Pancreas (tissue), 10 donors: ENCODE measurements at places on chromosomes 2 and 18. TPM values are rescaled to one million over a fixed set of nuclear protein-coding genes. Genes with fewer than 3 reads are reported as not detected.

GRCh38 chr2:235832941-235833340 lies 335.2 kb downstream of the GBX2 start:
- no peak for DNase-seq

DNA sequence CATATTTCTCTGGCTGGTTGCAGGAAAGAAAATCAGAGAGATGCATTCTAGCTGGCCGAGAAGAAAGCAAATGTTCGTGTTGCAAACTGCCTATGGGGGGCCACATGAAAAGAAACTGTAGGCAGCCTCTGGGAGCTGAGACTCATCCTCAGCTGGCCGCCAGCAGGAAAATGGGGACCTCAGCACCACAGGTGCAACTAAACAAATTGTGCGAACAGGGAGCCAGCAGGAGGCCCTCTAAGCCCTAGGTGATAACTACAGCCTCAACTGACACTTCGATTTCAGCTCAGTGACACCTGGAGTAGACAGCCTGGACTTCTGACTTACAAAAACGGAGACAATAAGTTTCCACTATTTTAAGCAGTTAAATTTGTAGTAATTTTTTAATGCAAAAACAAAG lies 107.3 kb downstream of the DTNB start:
- DNase-seq, result no peak

DNA sequence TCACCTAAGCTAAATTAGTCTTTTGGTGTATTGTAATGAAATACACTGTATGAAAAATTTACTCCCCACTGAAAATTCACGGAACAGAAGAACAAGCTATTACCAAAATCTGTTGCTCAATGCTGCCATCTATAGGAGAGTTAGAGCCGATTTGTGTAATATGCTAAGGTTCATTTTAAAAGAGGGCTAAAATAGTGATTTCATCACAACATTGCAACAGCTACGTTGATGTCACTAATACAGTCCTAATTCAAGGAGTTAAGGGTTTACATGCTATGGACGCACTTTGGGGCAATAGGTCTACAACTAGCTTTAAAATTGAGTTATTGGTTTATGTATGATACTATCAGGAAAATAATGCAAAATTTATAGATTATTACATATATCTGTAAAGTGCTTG lies 3.0 kb upstream of the IRS1 start:
- no peak for DNase-seq

DNA sequence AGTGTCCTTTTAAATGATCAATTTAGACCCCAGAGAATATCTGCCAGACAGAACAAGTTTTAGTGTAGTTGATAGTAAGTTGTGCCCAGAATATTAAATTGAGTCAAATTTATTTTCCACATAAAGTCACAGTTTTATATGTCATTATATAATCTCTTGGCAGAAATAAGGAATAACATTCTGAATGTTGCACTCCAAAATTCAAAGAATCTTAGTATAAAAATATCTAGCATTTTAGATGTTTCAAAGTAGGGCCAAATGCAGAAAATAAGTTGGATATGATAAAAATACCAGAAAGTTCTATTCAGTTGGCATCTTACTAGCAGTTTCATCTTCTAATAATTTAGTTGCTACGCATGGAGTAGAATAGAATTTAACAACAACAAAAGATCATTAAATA lies 33.5 kb downstream of the SCN1A start:
- DNase-seq, result no peak

- DNase-seq, result no peak
Measured at GRCh38 chr18:732371-732770, 19.9 kb upstream of the ENOSF1 start.

DNA sequence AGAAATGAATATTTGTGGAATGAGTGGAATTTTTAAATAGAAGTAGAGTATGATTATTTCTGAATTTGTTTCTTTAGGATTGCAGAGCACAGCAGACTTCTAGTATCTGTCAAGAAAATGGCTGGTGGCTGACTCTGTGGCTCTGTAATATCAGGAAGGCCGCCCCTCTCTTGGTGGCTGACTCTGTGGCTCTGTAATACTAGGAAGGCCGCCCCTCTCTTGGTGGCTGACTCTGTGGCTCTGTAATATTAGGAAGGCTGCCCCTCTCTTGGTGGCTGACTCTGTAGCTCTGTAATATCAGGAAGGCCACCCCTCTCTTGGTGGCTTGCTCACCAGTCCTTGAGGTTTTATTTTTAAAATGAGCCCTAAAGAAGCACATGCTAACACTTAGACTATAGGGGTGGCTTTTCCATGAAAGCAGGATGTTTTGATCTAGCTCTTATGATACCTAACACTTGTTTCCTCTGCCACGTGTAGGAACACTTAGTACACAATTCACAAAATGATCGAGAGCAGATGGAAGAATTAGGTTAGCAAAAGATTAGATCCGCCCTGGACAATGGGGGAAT lies 85.1 kb upstream of the TTC39C start:
- no peak for DNase-seq

GRCh38 chr2:11748861-11749645 lies 2.6 kb downstream of the LPIN1 start:
- peak; percentile 50 for DNase-seq

- DNase-seq, result no peak
Measured at GRCh38 chr2:102083393-102083703, 59.2 kb upstream of the IL1R1 start.

DNA sequence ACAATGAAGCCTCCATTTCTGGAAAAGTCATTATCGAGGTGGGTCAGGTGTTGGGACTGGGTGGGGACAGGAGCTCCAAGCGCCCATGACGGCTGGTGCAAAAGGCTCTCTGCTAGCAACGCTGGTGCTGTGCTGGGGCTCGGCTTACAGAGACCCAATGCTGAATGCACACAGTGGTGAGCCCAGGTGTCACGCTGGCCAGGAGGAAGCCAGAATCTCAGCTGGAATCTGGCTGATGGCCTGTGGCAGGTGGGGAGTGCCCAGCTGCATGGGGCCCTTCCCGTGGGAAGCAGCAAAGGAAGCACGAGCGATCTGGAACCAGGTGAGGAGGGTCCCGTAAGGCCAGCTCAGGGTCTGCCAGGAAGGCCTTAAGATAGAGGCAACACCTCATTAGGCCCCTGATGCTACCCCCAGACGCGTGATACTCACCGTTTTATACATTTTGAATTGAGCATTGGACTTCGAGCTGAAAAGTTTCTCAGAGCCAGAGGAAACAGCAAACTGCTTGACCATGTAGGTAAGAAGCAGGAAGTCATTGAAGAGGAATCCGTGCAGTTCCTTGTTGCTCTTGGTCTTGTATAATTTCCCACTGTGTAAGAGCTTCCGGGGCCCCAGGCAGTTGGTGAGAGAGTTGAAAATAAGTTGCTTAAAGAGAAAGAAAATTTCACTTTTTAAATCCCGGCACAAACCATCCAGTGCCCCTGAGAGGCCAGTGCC lies 34.7 kb downstream of the FAM228A start:
- DNase-seq, result no peak

- DNase-seq, result no peak
Measured at GRCh38 chr18:38695559-38696280, 1130.1 kb upstream of the CELF4 start.

DNA sequence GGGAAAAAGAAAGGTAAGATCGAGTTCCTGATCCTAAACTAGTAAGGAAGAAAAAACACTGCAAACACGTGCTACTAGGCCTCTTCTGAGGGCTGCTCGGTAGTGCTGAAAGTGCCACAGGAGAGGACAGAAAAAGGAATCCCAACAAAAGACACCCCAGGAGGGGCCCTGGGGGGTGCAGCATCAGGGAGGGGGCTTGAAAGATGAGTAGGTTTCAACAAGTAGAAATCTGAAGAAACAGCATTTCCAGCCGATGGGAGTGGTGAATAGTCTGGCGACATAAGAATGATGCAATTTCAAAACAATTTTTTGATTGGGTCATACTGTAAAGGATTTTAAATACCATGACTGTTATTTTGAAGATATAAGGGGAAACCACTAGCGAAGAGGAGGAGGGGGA lies 98.6 kb downstream of the NOL10 start:
- no peak for DNase-seq

DNA sequence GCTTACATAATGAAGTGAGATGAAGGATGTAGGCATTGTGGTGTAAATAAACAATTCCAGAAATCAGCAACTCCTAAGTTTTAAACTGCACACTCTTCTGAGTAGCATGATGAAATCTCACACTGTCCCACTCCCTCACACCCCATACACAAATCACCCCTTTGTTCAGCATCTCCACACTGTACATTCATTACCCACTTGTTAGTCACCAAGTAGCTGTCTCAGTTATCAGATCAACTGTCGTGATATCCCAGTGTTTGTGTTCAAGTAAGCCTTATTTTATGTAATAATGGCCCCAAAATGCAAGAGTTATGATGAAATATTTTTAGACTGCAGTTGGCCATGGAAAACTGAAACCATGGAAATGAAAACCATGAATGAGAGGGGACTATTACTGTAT lies 135.7 kb downstream of the GRB14 start:
- no peak for DNase-seq

GRCh38 chr18:9539283-9539682 lies 64.0 kb downstream of the RALBP1 start:
- no peak for DNase-seq

GRCh38 chr2:6917071-6917760 lies at the start of gene RNF144A:
Gene RNF144A (plus strand): TSS chr2:6917412. CDS start chr2:6996927, 79,515 bp downstream.
- peak; percentile 71 for DNase-seq

GRCh38 chr18:9846162-9846925 lies 39.4 kb upstream of the TXNDC2 start:
- DNase-seq, result peak; percentile 33

- no peak for DNase-seq
Measured at GRCh38 chr2:3298191-3298590, 79.4 kb downstream of the EIPR1 start.

DNA sequence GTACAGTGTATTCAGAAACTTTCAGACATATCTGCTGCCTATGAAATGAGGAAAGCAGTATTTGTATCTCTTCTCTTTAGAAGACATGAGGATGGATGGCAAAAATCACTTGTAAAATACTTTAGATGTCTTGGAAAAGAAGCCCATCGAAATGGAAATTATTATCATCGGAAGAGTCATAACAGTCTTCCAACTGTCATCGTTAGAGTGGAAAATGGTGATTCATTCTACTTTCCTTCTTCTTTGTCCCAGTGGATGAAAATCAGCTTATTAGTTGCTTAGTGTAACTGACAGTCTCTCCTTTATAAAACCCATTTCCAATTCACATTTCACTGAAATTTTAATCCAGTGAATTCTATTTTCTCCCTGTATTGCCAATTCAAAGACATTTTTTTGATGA lies 1323.7 kb upstream of the PIK3C3 start:
- DNase-seq, result no peak

DNA sequence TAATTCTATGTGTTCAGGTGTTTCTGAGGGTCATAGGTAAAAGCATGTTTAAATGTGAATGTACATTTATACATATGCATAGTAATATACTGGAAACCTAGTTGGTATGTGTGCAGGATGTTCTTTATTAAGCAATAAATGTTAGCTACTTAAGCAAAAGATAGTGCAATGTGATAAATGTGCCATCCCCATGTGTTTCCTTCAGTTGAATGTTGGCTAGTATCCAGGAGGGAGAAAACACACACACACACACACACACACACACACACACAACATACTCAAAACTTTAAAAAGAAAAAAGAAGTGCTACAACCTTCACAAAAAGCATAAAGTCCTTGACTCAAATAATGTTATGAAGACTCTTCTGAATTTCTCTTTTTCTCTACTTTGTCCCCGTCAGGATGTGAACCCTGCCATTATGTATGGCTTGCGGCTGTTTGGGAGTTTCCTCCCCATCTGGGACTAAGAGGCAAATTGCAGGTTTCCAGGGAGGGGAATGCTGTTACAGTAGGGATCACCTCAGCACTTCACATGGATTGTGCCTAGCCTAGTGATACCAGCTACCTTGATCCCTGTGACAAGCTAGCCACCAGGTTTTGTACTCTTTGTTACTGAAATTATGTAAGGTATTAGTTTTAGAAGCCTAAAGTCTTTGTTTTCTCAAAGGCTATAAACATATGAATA lies 82.6 kb downstream of the IKZF2 start:
- no peak for DNase-seq

GRCh38 chr2:45583977-45584376 lies 27.1 kb downstream of the SRBD1 start:
- DNase-seq, result no peak

DNA sequence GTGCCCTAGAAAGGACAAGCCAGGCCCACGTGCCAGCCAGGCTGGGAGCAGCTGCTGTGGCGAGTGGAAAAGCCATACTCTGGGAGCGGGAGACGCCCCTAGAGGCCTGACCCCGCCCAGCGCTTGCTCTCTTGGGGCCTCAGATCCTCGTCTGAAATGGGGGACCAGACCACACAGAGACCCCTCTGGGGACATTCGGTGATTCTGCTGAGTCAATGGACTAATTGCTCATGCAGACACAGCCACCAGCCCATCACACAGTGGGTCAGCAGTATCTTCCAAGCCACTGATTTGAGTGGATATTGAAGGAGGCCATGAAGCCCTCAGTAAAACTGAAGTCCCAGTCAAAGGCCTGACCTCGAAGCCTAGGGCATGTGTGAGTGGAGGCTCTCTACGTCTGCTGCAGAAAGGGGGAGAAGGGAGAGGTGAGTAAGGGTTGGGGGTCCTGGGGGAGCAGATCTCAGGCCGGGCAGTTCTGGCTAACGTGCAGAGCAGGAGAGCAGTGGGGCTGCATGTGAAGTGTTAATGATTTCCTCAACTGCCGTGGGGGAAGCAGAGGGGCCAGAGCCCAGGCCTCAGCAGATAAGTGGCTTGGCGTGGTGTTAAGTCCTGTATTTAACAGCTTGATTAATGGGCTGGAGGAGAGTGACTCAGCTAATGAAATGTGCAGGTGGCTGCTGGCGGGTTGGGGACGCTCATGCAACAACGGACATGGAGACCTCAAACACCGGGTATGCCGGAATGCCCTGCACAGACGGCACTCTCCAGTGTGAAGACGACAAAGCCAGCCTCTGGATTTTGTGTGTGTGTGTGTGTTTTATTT lies 104.4 kb upstream of the TWIST2 start:
- no peak for DNase-seq

GRCh38 chr2:46841621-46842020 lies 74.0 kb downstream of the MCFD2 start:
- DNase-seq, result no peak

Gene FAP
- total RNA-seq, result 15.1 TPM

Gene PID1
- total RNA-seq, result 13.5 TPM

Gene DPP10
- total RNA-seq, result 6.3 TPM

Gene BOLL
- not detected for total RNA-seq

Gene SPEG
- total RNA-seq, result 2.6 TPM

Gene GULP1
- total RNA-seq, result 35.7 TPM

Gene SOX11
- not detected for total RNA-seq

Gene FOXI3
- total RNA-seq, result not detected

Gene INHBB
- total RNA-seq, result 0.98 TPM
